Peyer's patch (tissue), 4 donors: ENCODE measurements at places on chromosomes 5 and 9. TPM values are rescaled to one million over a fixed set of nuclear protein-coding genes. Genes with fewer than 3 reads are reported as not detected.

- no peak for DNase-seq
Measured at GRCh38 chr5:83265318-83265717, 188.0 kb downstream of the XRCC4 start.

DNA sequence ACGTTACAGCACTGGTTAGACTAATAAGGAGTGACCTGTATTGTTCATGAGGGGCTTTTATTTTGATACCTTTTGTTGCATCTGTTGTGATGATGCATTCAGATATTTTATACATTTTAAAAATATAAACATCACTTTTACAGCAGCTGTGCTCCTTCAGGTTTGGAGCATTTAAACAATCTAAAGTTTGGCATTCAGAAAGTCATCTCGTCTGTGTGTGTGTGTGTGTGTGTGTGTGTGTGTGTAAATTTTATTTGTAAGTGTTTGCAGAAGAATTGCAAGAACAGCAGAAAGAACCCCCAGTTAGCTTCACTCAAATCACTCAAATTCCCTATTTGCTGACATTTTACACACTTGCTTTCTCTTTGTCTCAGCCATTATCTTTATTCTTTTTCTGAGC, 87.4 kb downstream of the ERCC6L2 start:
- DNase-seq = no peak

- no peak for DNase-seq
Measured at GRCh38 chr5:10801931-10802666, 41.1 kb upstream of the DAP start.

DNA sequence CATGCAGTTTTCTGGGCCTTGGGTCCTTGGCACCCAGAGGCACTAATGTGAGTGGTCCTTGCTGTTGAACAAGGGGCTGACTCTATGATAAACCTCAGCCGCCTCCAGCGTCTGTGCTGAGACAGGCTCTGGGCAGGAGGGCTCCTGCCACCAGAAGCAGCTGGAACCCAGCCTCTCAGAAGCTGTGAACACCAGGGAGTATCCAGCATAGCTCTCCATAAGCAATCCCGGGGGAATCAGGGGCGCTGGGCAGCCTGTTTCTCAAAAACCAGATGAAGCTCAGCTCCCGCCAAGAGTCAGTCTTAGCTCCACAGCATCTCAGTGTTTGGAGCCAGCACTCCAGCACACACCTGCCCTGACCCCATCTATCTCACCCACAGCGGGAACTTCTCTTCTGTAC, 170.2 kb downstream of the HSPA4 start:
- DNase-seq = no peak

- DNase-seq = no peak
Measured at GRCh38 chr5:65066387-65067146, 297.8 kb downstream of the CWC27 start.

- DNase-seq = peak; percentile 66
Measured at GRCh38 chr5:40679913-40680681, at the start of gene PTGER4. PTGER4 (plus strand) TSS chr5:40679915; CDS start chr5:40680994, 1,079 bp downstream.

DNA sequence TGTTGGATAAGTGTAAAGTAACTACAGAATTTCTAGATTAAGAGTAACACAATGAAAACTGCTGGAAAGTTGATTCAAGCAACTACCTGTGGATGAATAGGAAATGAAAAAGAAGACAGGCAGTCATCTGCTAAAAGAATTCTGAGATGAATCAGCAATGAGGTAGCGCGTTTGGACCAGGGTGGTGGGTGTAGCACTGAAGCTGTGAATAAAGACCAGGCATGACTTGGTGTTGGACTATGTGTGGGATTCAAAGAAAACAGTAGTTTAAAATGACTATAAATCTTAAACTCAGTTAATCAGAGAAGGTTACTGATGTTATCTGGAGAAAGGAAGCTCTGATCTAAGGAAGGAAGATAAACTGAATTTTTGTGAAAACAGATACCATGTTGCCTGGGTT, 159.8 kb downstream of the FBN2 start:
- DNase-seq = no peak

DNA sequence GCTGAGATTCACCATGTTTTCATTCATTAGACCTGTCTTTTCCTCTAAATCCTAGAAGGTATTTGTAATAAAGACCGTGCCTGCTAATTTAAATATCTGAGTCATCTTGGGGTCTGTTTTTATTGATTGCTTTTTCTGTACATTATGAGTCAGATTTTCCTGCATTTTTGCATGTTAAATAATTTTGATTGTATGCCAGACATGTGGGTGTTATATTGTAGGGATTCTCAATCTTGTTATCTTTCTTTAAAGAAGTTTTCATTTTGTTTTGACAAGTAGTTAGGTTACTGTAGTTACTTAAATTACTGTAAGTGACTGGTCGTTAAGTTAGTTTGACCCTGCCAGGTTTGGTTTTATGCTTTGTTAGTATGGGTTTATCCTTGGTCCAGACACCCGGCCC, 35.1 kb downstream of the EXOSC2 start:
- no peak for DNase-seq

- DNase-seq = no peak
Measured at GRCh38 chr5:19928562-19929421, 59.2 kb downstream of the CDH18 start.

- no peak for DNase-seq
Measured at GRCh38 chr5:73170522-73170921, 2.5 kb upstream of the TMEM174 start.

- DNase-seq = no peak
Measured at GRCh38 chr9:2560180-2560579, 61.4 kb upstream of the VLDLR start.

GRCh38 chr5:154447089-154447725, 1.4 kb downstream of the SAP30L start:
- DNase-seq = no peak

- no peak for DNase-seq
Measured at GRCh38 chr9:134318941-134319305, 7.3 kb upstream of the RXRA start.

DNA sequence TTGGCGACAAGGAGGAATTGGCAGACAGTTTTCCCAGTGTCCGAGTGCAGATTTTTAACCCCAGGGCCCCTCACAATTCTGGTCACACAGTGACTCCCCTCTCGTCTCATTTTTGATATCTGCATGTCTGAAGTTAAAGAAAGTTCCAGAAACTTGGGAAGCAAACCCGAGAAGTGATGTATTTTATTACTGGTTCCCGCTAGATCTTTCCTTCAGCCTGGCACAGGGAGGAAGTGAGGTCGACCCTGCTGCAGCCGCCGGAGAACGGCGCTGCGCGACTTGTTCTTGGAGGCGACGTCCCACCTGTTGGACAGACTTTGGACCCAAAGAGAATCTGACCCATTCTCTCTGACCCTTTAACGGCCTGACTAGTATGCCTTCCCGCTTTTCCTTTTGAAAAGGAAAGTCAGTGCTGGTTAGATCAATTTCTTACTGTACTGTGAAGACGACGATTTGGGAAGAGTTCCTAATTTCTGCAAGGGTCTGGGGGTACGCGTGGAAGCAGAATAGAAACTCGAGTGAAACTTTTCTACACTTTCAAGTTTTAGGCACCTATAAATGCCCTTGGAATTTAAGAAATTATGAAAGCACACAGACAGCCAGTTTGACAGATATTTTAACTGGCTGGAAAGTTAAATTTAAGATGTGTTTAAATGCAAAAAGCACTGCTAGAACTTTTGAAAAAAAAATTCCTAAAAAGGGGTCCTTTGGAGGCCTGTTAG, 744 bp downstream of the OTULIN start:
- peak; percentile 70 for DNase-seq

DNA sequence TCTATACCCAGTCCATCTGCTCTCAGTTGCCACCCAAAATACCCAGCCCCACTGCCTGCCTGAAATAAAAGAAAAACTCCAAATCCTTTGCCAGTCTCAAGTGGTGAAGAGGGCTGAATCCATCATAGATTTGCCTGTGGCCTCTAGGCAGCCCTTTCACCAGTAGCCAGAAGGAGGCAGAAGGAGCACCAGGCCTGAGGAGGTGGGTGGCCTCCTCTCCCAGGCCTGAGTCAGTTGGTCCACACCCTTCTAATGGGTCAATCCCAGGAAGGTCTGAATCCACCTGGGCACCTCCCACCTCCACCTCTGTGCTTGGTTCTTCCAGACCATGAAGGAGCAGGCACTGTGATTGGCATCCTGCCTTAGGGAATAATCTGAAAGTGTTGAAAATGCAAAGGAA, 97.0 kb downstream of the DAPK1 start:
- no peak for DNase-seq

- DNase-seq = no peak
Measured at GRCh38 chr9:92964607-92965060, 17.3 kb downstream of the FGD3 start.

DNA sequence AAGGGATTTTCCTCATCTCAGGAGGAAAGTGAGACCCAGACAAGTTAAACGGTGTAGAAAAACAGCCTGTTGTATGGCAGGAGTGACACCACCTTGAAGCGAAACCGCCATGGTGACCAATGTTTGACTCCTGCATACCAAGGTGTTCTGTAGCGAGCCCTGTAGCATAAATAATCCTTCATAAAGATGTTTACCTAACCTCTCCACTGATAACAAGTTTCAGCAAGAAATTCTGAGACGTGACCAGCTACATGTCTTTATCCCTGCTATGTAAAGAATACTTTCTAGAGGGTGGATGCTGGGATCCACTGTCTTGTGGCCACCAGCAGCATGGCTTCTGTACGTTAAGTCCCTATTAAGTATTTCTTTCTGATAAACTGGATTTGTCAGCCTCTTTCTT, 148.1 kb downstream of the MPDZ start:
- no peak for DNase-seq

DNA sequence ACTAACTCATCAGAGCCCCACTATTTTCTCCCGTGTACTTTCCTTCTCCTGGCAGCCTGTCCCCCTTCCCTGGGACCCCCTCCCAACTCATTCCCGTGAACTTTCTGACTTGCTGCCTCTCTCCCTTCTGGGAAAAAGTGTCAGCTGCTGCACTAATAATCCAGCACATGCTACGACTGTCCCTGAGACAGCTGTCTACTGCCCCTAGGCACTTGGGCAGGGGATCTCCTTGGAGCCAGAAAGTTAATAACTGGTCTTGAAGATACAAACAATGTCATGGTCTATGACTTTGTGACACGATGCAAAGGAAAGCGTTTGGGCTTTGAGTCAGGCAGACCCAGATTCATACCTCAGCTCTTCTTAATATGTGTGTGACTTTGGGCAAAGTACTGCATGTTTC, 10.1 kb upstream of the RNF183 start:
- no peak for DNase-seq

The SPOCK1 gene
- total RNA-seq = not detected

The ANKRD34B gene
- total RNA-seq = not detected

The CARD9 gene
- 0.94 TPM for total RNA-seq
